Progenitor cell of endocrine pancreas (in vitro differentiated cells): ENCODE measurements at places on chromosomes 4 and X. TPM values are rescaled to one million over a fixed set of nuclear protein-coding genes. Genes with fewer than 3 reads are reported as not detected.

DNA sequence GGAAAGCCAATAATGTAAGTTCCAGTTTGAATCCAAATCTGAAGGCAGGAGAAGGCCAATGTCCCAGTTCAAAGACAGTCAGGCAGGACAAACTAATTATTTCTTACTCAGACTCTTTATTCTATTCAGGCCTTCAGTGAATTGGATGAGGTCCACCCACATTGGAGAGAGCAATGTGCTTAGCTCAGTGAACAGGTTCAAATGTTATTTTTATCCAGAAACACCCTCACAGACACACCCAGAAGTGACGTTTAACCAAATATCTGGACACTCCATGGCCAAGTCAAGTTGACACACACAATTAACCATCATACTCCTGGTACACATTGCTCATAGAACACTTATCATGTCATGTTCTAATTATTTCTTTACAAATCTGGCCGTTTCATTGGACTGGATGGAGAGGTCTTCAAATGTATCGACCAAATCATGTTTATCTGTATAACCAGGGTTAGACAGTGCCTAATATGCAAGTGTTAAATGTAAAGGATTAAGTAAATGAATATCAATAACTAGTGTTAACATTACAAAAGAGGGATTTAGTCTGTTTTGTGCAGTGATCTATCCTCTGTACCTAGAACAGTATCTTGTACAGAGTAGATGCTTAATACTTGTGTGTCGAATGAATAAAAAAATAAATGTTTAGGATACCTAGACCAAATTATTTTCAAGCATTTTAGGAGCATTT lies 27.1 kb upstream of the XK start:
- no peak for DNase-seq
- no peaks in the 10 kb centered on the region for H3K36me3 ChIP-seq
- no peak overlapping the region for H3K27ac ChIP-seq
- peaks cover 4% of the 10 kb centered on the region for H3K27me3 ChIP-seq

DNA sequence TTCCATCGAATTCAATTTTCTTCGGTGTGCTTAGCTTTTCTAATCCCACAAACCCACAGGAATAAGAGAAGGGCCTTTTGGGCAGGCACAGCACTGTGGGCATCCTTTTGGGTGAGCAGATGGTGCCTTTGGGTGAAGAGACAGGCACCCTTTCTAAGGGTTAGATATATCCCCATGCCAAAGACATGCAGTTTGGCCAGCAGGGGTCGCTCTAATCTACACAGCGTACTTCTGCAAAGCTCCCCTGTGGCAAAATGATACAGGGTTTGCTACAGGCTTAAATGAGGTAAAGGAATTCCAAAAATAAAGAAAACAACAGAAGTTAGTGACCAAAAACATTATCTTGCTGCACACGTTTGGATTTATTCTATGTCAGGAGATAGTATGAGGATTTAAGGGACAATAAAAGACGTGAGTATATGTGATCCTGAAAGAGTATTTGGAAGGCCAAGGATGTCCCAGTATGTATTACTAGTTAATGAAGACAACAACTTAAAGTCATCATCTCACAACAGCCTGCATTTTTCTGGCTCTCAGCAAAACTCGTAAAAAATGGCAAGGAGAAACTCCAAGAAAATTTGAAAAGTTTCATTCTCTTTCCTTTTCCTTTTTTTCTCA lies 49.5 kb downstream of the PHEX start:
- no peaks in the 10 kb centered on the region for H3K36me3 ChIP-seq
- no peaks in the 10 kb centered on the region for H3K4me1 ChIP-seq
- H3K4me3 ChIP-seq, result no peak overlapping the region
- no peak overlapping the region for H3K27ac ChIP-seq

DNA sequence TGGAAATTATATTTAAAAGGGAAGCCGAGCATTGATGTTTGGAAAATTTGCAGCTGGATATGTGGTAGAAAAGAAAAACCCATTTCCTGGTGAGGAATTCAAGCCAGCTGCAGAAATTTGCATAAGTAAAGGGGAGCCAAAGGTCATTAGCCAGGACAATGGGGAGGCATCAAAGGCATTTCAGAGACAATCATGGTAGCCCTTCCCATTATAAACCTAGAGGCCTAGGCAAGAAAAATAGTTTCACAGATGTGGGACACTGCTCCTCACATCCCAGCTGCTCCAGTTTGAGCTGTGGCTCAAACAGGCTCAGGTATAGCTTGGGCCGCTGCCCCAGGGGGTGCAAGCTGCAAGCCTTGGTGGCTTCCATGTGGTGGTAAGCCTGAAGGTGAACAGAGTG lies 35.8 kb downstream of the NAP1L3 start:
- DNase-seq, result no peak
- no peaks in the 10 kb centered on the region for H3K4me1 ChIP-seq
- no peaks in the 10 kb centered on the region for H3K36me3 ChIP-seq
- no peak overlapping the region for H3K4me3 ChIP-seq
- H3K27ac ChIP-seq, result no peak overlapping the region
- H3K27me3 ChIP-seq, result no peaks in the 10 kb centered on the region

- peaks cover 3% of the 10 kb centered on the region for H3K27me3 ChIP-seq
- peaks cover 7% of the 10 kb centered on the region for H3K4me1 ChIP-seq
- H3K27ac ChIP-seq, result no peak overlapping the region
- H3K36me3 ChIP-seq, result no peaks in the 10 kb centered on the region
Measured at GRCh38 chr4:188959424-188959823, 820.2 kb downstream of the TRIML1 start.

- H3K36me3 ChIP-seq, result no peaks in the 10 kb centered on the region
- H3K4me3 ChIP-seq, result no peak overlapping the region
- DNase-seq, result no peak
- no peaks in the 10 kb centered on the region for H3K27me3 ChIP-seq
- H3K27ac ChIP-seq, result no peak overlapping the region
- no peaks in the 10 kb centered on the region for H3K4me1 ChIP-seq
Measured at GRCh38 chr4:57854748-57855147, 744.6 kb upstream of the IGFBP7 start.

DNA sequence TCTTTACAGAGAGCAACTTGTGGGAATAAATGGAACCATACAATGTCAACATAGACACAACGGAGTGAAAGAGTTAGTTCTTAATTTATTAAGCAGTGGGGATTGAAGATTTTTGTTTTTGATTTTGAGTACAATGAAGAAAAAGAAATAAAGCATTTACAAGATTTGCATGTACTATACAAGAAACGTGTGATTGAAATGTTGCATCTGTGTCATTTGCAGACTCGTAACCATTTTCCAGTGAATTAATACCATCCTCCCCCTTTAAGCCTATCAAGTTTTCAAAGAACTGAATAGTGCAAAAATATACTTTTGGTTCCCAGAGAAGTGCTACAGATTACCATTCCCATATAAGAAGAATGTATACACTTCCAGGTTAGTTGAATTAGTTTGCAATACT lies 8.6 kb upstream of the KDR start:
- no peak overlapping the region for H3K27ac ChIP-seq
- H3K4me3 ChIP-seq, result no peak overlapping the region
- DNase-seq, result no peak
- H3K4me1 ChIP-seq, result no peaks in the 10 kb centered on the region
- no peaks in the 10 kb centered on the region for H3K36me3 ChIP-seq
- H3K27me3 ChIP-seq, result peaks cover 8% of the 10 kb centered on the region

DNA sequence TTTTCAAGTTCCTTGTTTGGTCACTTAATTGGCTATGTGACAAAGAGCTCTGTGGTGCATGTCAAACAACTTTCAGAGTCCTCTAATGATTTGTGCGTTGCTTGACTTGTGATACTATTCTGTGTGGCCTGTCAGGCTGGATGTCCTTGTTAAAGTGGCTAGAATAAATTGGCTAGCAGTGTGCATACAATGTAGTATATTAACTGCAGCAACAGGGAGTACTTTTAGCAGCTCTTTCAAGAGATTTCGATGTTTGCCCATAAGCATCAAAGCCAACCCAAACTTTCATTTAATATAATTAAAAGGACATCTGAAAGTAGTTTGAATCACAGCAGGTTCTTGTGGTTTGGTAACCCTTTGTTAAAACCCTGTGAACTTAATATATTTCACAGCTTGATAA lies 718.9 kb downstream of the ADGRL3 start:
- no peak overlapping the region for H3K4me3 ChIP-seq
- H3K36me3 ChIP-seq, result no peaks in the 10 kb centered on the region
- peaks cover 23% of the 10 kb centered on the region for H3K4me1 ChIP-seq
- peaks cover 18% of the 10 kb centered on the region for H3K27me3 ChIP-seq
- no peak for DNase-seq
- H3K27ac ChIP-seq, result no peak overlapping the region

DNA sequence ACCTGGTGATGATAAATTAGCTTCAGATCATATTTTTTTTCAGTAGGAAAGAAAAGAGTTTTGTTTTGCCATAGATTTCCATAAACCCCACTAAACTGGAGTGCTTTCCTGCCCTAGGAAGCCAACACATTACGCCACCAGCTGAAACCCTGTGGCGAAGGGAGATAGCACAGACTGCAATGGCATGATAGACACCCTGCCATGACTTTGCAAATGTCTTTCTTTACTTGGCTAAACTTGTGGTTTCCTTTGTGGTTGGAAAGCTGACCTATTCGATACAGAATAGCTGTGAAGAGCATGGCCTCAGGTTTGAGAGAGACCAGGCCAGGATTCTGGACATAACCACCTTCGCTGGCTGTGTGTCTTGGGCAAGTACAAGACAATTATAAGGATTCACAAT lies 19.1 kb downstream of the MFAP3L start:
- no peaks in the 10 kb centered on the region for H3K4me1 ChIP-seq
- no peak for DNase-seq
- H3K27ac ChIP-seq, result no peak overlapping the region
- H3K36me3 ChIP-seq, result peaks cover 1% of the 10 kb centered on the region
- H3K27me3 ChIP-seq, result no peaks in the 10 kb centered on the region

- H3K4me1 ChIP-seq, result peaks cover 11% of the 10 kb centered on the region
- peak overlapping the region; percentile 48 for H3K27ac ChIP-seq
- peak; percentile 22 for DNase-seq
- no peaks in the 10 kb centered on the region for H3K36me3 ChIP-seq
Measured at GRCh38 chr4:80471756-80472155, 136.2 kb downstream of the CFAP299 start.

DNA sequence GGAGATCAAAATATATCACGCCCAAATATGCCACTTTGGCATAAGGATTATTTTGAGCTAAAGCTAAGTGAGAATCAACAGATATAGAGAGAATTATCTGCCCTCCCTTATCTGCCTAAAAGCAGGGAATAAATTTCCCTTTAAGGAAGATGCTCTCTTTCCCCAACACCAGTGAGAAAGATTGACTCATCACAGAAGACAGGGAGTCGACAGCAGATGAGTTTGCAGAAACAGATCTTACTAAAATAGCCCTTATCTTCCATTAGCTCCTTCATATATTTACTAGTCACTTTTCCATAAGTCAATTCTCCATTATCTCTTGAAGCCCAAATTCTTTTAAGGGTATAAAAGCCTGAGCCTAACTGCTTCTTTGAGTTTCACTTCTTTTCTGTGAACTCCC lies 156.6 kb downstream of the CAMK2D start:
- no peak overlapping the region for H3K27ac ChIP-seq
- H3K4me3 ChIP-seq, result no peak overlapping the region
- no peak for DNase-seq
- H3K27me3 ChIP-seq, result no peaks in the 10 kb centered on the region

DNA sequence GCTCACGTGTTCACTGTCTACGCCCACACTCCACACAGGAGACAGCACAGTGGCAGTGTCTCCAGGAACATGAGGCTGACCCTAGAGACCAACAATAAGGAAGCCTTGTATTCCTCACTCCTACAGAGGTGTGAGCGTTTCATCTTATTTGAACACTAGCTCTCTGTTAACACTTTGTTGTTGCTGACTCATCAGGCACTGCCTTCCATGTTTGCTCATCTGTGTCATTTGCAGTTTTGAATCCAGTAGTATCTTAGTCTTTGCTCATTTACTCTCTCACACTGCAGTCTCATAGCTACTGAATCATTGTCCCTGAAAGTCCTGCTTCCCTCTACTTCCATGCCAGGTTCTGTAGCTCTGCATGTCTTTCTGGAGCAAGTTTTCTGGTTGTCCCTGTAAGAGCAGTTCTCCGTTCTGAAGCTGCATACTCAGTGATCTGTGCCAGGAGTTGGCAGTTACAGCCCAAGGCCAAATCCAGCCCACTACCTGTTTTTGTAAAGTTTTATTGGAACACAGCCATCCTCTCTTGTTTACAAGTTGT lies 80.3 kb upstream of the DCLK2 start:
- no peak for DNase-seq
- no peak overlapping the region for H3K27ac ChIP-seq
- peaks cover 3% of the 10 kb centered on the region for H3K4me1 ChIP-seq
- H3K36me3 ChIP-seq, result no peaks in the 10 kb centered on the region
- H3K27me3 ChIP-seq, result no peaks in the 10 kb centered on the region

DNA sequence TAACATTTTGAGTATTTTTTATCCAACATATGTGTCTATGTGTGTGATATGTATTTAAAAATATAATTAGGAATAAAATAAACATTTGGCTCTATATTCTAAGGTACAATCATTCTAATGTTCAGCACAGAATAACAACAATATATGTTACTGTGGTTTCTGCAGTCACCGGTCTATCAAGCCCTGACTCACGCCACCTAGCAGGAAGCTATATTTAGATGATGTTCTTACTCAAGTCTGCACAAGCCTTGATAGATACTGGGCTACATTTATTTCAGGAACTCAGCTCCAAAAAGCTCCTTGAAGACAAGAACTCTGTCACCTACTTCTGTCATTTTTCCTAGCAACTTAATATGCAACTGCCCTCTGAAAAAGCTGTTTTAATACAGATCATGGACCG lies 152.0 kb upstream of the FTHL17 start:
- H3K4me3 ChIP-seq, result no peak overlapping the region
- H3K27me3 ChIP-seq, result no peaks in the 10 kb centered on the region
- peaks cover 4% of the 10 kb centered on the region for H3K36me3 ChIP-seq
- no peak for DNase-seq
- H3K27ac ChIP-seq, result no peak overlapping the region
- no peaks in the 10 kb centered on the region for H3K4me1 ChIP-seq

- H3K27me3 ChIP-seq, result no peaks in the 10 kb centered on the region
- H3K27ac ChIP-seq, result no peak overlapping the region
- no peaks in the 10 kb centered on the region for H3K4me1 ChIP-seq
- H3K36me3 ChIP-seq, result no peaks in the 10 kb centered on the region
- no peak overlapping the region for H3K4me3 ChIP-seq
Measured at GRCh38 chr4:123361195-123361861, 35.3 kb upstream of the SPRY1 start.

The TRIM60 gene
- total RNA-seq, result not detected in 2 replicates

The ADH1A gene
- 5.6 TPM in 2 replicates for total RNA-seq

The CPLX1 gene
- 1.4 and 2.0 TPM in 2 replicates for total RNA-seq
